NCI-H1436 (cell line): ENCODE measurements at places on chromosomes 16 and 17.

GRCh38 chr17:67751101-67752074, 33.7 kb downstream of the NOL11 start:
- no peak for DNase-seq

DNA sequence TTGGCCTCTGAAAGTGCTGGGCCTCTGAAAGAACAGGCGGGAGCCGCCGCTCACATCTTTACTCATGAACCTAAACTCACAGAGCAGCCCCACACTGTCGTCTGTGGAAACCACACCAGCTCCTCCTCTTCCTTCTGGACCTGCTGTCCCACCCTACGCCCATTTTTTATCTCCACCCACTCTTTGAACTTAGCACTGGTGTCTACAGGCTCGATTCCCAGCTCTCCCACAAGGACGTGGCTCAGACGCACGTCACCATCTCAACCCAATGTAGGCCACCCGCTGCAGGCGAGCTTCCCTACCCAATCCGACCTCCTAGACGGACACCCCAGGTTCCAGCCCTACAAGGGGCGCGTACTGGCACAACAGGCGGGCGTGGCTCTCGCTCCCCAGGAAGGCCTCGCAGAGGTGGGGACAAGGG, 62.2 kb downstream of the NXN start:
- DNase-seq, result no peak

DNA sequence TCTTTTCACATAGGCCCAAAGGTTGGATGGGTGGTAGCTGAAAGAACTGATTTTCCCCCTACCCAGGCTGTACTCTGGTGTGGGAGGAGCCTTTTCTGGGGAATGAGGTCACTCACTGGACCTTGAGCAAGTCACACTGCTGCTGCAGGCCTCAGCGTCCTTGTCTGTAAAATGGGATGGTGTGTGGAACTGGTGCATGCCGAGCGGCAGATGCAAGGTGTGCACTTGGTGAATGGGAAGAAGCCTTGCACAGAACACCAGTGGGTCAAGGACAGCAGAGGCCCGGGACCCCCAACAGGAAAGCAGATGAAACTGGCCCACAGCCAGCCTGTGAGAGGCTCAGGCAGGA, 38.1 kb downstream of the ARHGAP27 start:
- no peak for DNase-seq

DNA sequence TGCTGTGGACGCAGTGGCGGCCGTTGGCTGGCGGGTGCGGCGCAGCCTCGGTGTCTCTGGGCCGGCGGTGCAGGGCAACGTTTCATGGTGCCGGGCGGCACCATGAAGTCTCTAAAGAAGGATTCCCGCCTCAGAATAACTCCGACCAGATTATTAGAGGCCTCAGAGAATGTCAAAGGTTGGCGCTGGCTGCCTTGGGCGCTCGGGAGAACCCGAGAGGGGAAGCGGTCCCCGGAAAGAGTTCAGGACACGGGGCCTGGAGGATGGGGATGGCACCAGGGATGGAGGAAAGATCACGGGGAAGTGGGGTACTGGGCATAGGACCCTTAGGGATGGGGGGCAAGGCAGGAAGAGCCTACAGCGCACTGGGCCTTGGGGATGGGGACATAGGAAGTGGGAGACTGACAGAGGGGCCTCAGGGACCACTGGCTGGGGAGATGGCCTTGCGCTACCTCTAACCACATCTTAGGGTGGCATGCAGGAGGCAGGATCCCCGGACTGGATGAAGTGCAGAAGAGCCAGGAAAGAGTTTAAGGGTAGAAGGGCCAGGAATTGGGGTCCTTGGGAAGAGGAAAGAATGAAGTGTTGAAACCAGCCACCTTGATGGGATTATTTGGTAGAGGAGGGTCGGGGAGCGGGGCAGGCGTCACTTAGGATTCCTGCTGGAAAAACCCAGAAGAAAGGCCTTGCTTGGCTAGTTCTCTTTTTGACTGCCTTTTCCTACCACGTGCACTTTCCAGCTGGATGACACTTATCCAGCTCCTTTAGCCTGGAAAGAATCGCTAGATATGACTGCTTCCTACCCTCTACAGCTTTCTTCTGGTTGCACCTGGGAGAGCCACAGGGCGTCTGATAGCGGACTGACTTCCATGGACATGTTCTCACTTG, 578 bp downstream of the MYCBPAP start:
- no peak for DNase-seq

GRCh38 chr17:82171750-82172375, 40.8 kb downstream of the CCDC57 start:
- no peak for DNase-seq
